ENCODE measurements at places on chromosomes 7 and 10. TPM values are rescaled to one million over a fixed set of nuclear protein-coding genes. Genes with fewer than 3 reads are reported as not detected.

DNA sequence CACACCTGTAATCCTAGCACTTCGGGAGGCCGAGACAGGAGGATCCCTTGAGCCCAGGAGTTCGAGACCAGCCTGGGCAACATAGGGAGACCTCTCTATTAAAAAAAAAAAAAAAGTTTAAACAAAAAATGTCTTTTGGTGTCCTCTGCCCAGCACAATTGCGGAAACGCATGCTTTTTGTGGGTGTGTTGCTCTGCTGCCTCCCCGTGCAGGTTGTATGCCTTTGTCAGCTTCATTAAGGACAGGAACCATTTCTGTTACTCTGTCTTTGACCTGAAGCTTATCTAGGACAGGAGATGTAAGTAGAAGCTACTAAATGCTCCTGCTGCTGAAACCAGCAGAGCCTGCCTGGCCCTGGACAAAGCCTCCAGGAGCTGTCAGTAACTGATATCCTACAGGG is 21.3 kb upstream of the ANKRD2 start:
- DNase-seq = no peak

CFAP58 gene
- 0.83 TPM for total RNA-seq

- DNase-seq = no peak
These were observed 101.2 kb upstream of the PFKP start for GRCh38 chr10:2966134-2966533.

TBC1D12 gene
- 11.4 TPM for total RNA-seq

SFMBT2 gene
- total RNA-seq = 0.57 TPM

ZNF365 gene
- total RNA-seq = 10.8 TPM

PRSS58 gene
- not detected for total RNA-seq

DNA sequence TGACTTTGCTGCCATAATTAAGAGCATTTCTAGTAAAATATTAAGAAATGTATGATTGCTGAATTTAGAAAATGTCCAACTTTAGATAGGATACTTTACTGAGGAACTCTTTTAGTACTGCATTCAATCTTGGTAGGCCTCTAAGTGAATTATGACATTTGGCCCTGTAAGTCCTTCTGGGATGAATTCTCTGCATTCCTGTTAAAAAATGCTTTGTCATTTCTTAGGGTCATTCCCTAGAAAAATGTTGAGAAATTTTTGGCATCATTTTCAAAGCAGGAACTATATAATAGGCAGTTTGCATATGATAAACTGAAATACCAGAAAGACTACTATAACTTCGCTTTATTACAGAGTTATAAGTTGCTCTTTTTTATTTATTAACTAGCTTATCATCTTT is 69.3 kb upstream of the PRR15 start:
- peak; percentile 63 for DNase-seq

ARL5B gene
- total RNA-seq = 27.4 TPM

GRCh38 chr10:29620112-29620690 is 14.6 kb downstream of the SVIL start:
- no peak for DNase-seq

ELAPOR2 gene
- 1.2 TPM for total RNA-seq

DNA sequence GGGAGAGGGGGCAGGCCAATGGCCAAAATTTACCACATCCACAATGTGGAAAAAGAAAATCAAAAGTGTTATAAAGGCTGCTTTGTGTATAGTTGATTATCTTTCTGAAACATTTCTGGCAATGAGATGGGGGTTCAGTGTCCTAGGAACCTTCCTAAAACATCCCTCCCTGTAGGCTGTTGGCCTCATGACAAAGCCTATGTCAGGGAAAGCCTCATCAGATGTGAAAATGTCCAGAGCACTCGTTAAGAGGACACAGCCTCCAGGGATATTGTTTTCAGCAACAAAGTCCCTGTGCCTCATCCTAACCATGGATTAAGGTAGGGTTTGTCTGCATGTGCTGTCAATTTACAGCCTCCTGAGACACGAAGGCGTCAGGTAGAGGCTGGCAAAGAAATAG is 17.0 kb downstream of the SUN3 start:
- no peak for DNase-seq

GRCh38 chr10:30842894-30843293 is 188.8 kb downstream of the ZNF438 start:
- no peak for DNase-seq

GRCh38 chr7:63029207-63029522 is 969.5 kb upstream of the ZNF722 start:
- no peak for DNase-seq

- no peak for DNase-seq
These were observed 20.1 kb downstream of the ANK3 start for GRCh38 chr10:60369547-60369930.

DNA sequence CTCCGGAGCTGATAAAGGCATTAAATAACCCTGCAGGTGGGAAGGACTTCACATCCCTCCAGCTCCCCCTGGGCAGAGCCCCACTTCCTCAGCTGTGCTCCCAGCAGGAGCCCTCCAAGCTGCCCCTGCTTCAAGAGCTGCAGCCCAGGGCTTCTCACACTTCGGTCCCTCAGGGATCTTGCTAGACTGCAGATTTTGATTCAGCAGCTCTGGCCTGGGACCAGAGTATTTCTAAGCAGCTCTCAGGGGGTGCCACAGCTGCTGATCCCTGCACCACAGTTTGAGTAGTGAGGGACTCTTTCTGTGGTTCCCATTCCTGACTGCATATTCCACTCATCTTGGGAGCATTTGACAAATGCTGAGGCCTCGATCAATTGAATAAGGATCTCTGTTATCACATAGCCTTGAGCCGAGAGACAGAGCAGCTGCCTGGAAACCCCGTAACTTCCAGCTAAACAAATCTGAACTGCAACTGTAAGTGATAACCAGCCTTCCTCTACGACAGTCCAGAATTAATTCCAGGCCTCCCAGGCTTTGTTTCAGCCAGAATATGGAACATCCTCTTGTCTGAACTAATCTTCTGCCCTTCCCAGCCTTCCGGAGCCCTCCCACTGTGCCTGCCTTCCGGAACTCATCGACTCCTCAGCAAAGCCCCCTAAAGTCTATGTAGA is 161.4 kb downstream of the CCDC3 start:
- no peak for DNase-seq

DNA sequence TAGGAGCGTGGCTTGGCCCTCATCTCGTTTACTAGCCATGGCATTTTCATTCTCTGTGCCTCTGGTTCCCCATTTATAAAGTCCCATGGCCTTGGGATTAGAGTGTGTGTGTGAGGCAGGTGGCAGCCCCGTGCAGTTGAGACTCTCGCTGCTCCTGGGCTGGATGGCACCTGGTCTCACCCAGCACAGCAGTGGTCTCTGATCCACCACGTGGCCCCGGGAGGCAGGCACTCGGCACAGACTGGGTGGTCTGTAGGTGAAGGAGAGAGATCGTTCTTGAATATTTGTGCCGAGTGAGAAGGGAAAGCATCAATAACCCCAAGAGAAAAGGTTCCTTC is 50.4 kb downstream of the CALML3 start:
- DNase-seq = no peak

DNA sequence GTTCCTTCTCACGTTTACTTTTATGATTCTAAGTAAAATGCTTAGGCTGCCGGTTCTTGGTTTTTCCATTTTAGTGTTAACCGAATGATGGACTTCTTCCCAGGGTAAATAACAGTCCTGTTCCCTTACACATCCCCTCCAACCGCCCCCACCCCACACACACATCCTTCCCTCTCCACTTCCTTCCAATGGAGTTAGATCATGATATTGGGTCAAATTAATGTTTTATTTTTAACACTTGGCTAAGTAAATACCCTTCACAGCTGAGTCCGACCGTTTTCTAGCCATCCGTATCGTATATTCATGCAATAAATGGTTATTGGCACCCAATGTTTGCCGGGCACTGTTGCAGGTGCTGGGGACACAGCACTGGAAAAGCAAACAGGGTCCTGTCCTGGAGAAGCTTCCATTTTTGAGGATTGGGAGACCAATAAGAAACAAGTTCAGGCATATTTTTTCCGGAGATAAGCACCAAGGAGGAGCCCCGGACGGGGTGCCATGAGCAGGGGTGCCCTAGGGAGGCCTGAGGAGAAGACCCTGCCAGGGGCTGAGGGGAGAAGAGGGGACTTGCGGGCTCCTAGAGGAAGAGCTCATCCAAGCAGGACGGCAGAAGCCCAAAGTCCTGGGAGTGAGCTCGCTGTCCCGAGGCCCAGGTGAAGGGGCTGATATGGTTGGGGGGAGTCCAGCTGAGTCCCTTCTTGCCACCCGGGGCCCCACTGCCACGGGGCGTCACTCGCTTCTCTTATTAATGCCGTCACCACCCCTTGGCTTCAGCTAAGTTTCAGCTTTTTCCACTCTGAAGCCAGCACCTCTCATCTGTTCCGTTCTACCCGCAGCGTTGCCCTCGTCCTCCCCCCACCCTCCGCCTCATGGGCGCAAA is 126.0 kb upstream of the RET start:
- no peak for DNase-seq

ALOX5 gene
- 2.0 TPM for total RNA-seq

DNA sequence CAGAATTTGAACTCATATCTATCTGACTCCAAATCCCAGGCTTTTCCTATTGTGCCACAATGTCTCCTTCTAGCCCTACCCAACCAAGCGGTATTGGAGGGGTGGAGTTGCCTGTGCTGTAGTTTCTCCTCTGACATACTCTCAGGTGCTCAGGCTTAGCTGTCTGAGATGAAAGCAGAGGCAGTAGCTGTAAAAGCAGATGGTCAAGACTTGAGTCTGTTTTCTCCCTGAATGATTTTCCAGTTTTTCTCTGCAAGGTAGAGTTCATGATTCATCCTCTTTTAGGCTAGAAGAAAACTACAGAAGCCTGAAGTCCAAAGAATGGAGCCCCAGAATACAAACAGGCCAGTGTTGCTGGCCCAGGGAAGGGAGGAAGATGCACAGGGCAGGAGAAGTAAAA is 130.0 kb downstream of the PDE1C start:
- no peak for DNase-seq

DNA sequence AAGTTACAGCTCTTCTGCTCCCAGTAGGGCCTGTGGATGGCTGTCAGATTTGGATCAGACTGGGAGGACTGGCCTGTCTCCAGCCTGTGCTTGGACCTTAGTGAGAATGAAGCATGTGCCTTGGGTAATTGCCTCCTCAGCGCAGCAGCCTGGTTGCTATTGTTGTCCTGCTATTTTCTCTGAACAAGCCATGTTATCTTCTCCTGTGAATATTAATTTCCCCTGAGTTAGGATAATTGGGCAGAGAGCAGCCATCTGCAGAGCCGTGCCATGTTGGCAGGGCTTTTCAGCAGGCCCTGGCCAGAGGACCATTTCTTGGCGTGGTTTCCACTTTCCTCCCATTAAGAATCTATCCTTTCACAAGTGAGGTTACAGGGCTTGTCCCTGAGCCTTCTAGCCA is 497.3 kb downstream of the SORCS3 start:
- no peak for DNase-seq

CALHM2 gene
- total RNA-seq = 26.0 TPM

PRKRIP1 gene
- 33.5 TPM for total RNA-seq

SYT15 gene
- not detected for total RNA-seq

ATG9B gene
- total RNA-seq = not detected

- DNase-seq = no peak
These were observed 113.5 kb downstream of the KLF6 start for GRCh38 chr10:3671386-3671955.

DNA sequence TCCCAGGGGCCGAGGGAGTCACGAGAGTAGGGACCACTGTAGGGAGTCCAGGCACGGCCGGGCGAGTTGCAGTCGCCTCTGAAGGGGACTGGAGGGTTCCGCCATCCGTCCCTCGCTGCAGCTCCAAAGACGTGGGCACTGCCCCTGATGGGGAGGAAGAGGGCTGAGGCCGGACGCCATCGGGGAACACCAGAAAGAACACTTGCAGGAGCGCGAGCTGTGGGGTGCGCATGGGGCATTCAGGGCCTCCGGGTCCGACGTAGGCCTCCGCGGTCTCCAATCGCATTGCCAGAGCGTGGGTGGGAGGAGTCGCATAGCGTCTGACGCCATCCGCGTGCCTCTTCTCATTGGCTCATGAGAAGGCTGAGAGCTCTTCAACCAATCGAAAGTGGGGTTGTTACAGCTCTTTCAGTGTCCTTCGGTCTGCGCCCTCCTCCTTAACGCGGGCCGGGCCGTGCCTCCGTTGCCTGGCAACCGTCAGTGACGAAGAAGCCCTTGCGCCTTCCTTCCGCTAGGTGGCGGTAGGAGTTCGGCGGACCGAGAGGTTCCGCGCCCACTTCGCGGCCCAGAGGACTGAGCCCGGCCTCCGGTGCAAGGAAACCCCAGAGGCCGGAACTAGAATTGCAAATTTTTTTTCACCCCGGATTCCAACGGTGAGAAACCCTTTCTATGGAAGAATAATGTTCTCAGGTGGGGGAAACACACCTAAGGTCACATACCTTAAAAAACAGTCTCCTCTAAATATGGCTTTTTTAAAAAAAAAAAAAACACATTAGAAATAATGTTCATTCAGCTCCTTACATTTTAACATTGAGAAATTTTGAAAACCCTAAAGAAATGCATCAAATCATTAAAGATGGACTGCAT is at the start of gene TCTN3:
Gene TCTN3, minus strand, starts transcription at position 260 of the 867 bp plus-strand sequence. Its CDS starts 28 bp downstream, at position 232.
- DNase-seq = peak; percentile 99

DNA sequence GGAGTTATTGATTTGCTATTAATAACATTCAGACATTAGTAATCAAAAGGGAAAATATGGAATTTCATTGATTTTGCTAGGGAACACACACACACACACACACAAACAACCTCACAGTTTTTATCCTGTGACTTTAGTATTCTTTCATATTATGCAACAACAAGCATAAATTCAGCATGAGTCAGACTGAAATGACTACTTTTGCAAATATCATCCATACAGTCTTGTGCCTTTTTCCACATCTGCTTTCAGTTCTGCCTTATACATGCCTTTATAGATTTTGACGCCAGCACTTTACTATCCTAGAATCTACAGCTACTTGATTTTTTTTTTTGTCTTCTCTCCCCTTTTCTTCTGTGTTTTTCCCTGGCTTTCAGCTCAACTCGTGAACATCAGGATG is 975.8 kb upstream of the LRRTM3 start:
- peak; percentile 10 for DNase-seq

DNA sequence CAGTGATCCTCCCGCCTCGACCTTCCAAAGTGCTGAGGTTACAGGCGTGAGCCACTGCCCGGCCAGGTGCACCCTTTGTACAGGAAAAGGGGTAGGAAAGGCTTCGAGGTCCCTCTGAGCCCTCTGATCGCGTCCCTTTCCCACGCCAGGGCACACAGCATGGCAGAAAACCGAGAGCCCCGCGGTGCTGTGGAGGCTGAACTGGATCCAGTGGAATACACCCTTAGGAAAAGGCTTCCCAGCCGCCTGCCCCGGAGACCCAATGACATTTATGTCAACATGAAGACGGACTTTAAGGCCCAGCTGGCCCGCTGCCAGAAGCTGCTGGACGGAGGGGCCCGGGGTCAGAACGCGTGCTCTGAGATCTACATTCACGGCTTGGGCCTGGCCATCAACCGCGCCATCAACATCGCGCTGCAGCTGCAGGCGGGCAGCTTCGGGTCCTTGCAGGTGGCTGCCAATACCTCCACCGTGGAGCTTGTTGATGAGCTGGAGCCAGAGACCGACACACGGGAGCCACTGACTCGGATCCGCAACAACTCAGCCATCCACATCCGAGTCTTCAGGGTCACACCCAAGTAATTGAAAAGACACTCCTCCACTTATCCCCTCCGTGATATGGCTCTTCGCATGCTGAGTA is 871 bp downstream of the POP7 start:
- DNase-seq = no peak

LBX1 gene
- 1.1 TPM for total RNA-seq

GRCh38 chr7:137304165-137304564 is 39.4 kb downstream of the PTN start:
- DNase-seq = no peak

- DNase-seq = no peak
These were observed 23.1 kb downstream of the PDE1C start for GRCh38 chr7:32047075-32047474.

GRCh38 chr7:68311958-68312357 is 1286.3 kb upstream of the AUTS2 start:
- peak; percentile 57 for DNase-seq

All from A172 (cell line).